COLO829 (cell line): ENCODE measurements at places on chromosomes 5 and 9.

DNA sequence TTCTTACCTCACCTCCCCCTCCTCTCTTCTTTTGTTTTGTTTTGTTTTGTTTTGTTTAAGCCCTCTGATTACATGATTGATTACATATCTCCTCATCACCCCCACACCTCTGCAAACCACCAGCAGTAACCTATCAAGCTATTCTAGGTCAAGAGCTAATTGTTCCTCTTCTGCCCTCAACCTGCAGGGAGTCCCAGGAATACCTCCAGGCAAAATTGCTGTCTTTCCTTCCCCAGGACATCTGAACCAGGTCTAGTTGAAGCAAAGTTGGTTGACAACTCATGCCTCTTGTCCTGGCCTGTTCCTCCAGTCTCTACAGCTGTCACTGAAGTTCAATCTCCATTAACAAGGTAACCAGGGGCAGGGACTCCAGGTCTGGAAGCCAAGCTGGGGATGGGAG, 80.0 kb upstream of the PTGER4 start:
- DNase-seq, result no peak

- no peak for DNase-seq
Measured at GRCh38 chr5:139747583-139748504, 47.8 kb upstream of the PSD2 start.

- peak; percentile 95 for DNase-seq
Measured at GRCh38 chr9:34334337-34334824, 5.0 kb downstream of the NUDT2 start.

GRCh38 chr9:122337556-122337929, 33.3 kb upstream of the PTGS1 start:
- DNase-seq, result no peak

DNA sequence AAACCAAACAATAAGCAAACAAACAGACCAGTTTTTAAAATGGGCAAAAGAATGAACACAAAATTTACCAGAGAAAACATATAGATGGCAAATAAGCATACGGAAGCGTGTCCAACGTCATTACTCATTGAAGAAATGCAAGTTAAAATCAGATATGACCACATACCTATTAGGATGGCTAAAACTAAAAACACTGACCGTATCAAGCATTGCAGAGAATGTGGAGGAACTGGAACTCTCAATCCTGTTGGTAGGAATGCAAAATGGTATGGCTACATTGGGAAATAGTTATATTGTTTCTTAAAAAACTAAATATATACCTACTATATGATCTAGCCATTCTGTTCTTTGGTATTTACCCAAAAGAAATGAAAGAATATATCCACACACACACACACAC, 129.4 kb upstream of the ACO1 start:
- no peak for DNase-seq

DNA sequence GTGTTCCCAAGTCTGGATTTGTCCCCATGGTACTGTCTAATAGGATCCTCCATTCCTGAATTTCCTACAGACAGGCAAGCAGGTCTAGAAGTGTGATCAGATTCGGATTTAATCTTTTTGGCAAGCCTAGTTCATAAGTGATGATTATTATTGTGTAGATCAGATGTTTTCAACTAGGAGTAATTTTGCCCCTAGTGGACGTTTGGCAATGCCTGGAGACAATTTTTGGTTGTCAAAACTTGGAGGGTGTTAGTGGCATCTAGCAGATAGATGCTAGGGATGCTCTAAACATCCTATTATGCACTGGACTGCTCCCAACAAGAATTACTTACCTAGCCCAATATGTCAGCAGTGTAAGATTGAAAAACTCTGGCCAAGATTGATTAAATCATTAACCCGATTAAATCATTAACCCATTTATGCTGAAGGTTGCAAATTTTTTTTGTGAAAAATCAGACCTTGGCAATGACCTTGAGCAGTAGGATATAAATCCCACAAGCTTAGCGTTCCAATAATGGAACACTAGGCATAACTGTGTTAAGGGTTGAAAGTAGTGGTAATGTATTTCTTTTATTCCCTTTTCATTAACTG, 28.2 kb downstream of the TCERG1 start:
- no peak for DNase-seq

DNA sequence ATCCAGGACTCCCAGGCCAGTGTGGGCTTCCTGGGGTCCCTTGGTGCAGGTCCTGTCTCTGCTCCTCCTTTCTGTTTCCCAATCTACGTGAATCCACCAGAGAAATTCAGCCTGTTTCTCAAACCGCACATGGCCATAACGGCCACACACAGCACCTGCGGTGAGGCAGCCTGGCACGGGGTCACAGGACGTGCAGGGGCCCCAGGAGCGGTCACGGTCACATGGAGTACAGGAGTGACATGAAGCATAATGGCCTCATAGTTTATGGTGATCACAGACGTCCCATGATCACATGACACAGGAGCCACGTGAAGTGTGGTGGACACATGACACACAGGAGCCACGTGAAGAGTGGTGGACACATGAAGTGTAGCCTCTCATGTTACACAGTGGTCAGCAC, 248.5 kb upstream of the IRX4 start:
- DNase-seq, result no peak

GRCh38 chr5:156826150-156826549, 23.9 kb upstream of the PPP1R2B start:
- no peak for DNase-seq

DNA sequence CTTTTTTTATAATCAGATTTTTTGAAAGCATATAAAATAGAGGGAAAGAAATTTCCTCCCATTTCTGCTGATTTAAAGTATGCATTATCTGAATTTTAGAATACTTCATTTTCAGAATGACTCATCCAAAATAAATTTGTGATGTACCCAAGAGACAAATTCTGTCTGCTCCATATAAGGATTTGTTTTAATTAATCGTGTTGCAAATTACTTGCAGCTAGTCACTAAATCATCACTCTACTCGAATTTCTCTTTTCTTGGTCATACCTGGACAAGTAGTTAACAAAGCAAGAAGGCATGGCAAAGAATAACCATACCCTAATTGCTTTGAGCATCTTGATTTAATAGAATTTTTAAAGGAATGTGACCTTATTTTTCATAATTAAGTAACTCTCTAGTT, 284.1 kb upstream of the GRAMD2B start:
- no peak for DNase-seq

DNA sequence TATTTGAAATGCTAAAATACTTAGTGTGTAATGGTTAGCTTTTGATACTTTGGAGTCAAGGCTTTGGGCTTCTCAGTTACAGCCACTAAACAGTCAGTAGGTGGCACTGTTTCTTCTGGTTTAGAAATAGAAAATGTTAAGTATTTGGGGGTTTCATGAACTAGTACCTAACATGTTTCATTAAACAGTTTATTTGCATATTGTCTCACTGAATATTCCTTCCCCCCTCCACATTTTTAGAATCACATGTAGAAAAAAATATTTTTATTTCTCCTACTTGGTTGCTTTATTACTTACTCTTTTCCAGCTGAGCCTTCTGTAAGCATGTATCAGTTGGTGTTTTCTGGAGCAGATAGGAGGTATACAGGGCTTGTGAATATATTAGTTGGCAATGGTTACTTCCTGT, 48.0 kb downstream of the IPO11 start:
- DNase-seq, result no peak

DNA sequence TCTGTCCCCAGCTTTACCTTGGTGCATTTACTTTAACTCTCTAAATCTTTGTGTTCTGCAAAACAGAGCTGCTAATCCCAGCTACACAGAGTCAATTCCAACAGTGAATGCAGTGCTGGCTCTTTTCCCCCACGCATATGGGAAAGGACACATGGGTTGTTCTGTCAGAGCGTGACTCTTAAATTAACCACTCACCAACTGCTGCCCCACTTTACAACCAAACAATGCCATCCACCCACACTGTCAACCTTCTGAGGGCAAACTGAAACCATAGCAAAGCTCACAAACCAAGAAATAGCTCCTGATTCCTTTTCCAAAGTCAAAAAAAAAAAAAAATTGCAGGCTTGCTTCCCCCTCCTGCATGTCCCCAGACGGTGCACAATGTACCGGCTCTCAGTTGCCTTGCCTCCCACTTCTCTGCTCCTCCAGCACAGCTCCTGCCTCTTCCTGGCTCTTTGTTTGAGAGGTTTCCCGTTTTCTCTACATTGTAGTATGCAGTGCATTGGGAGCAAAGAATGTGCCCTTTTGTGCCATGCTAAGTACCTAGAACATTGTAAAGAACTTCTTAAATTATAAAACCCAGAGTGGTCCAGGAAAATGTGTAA, 151.5 kb upstream of the DAPK1 start:
- DNase-seq, result no peak
